ENCODE measurements at places on chromosomes 11 and 22.

DNA sequence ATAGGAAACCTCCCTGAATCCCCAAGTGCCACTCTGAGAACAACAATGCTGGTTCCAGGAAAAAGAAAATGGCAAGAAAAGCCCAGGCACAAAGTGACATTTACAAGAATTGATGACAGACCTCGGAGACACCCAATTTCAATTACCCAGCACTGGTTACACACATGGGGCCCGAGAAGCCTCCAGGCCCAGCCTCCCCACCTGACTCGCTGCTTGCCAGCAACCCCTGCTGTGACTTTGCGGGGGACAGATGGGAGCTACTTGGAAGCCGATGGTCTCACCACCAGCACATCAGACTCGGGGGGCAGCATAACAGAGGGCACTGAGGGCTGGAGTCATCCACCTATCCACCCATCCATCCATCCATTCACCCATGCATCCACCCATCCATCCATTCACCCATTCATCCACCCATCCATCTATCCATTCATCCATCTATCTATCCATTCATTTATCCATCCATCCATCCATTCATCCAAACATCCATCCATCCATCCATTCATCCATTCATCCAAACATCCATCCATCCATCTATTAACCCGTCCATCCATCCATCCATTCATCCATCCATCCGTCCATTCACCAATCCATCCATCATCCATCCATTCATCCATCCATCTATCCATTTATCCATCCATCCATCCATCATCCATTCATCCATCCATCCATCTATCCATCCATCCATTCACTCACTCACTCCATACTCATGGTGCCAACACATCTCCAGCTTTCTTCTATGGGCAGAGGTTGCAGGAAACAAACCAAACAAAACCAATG, 567.6 kb downstream of the BRD1 start:
- DNase-seq: no peak

DNA sequence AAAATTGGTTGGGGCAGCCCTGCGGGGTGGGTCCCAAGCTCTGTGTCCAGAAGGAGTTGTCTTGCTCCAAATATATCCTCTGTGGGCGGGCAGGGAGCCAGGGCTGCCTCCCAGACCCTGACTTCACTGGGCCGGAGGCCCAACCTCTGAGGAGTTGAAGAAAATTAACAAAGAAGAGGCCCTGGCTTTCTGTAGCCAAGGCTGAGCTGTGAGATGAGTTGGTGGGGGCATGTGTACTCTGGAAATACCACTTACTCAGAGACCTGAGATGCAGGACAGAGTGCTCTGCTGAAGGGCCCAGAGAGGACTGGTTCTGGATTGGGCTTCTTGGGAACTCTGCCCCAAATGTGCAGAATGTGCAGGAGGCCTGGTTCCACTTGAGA, 96.3 kb downstream of the SWAP70 start:
- peak; percentile 92 for DNase-seq

DNA sequence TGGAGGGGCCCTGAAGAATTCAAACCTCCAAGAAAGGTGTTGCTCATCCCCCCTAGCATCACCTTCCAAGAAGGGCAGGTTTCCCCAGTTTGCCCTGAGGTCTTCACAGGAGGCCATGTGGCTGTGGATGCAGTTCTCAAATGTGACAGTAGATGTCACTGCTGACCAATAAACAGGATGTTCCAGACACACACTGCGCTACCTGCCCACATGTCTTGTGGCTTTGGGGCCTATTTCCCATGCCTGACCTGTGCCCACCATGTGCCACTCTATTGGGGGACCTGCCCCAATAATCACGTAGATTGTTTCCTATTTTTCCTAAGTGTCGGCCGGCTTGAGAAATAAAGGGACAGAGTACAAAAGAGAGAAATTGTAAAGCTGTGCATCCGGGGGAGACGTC, 4.5 kb downstream of the GSTT2 start:
- DNase-seq: peak; percentile 65

- no peak for DNase-seq
Observed at GRCh38 chr11:61071208-61071681, 31.0 kb upstream of the CD5 start.

GRCh38 chr11:96943970-96944369, 554.2 kb downstream of the JRKL start:
- no peak for DNase-seq

DNA sequence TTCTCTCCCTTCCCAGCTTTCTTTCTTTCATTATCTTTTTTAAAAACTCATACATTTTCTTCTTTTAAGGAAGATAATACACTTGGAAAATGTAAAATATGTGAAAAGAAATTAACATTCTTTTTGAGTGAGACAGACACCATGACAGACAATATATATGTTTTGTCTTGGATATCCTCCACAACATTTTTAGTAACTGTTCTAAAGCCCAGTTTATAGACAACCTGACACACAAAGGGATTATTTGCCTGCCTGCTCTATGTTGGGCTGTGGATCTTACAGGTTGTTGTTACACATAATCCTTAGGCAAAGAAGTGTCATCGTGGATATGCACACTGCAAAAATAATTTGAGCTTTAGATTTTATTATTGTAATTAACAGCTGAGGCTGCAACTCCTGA, 301.4 kb upstream of the PDGFD start:
- DNase-seq: no peak

DNA sequence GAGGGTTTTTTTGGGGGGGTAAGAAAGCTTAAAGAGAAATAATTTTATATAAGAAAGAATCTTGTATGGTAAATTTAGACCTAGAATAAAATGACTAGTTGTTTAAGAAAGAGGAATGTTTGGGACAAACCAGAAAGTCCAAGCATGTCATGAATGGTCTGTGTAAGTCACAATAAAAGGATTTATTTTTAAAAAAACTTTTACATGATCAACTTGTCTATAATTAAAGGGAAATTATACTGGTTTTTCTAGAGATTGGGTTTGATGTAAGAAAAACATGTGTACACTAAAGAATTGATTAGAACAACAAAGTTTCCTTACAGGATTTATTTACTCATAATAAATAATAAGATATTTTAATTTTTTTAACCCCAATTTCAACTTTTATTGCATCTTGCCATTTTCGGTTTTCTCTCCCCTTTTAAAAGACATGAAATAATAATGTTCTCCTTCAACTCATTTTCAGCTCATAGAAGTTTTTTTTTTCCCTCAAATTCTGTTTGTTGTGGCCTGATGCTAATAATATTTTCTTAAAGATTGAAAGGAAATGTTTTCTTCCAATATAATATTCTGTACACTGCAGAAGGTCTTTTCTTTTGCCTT, 35.4 kb upstream of the INCENP start:
- no peak for DNase-seq

- DNase-seq: no peak
Observed at GRCh38 chr11:11115475-11115874, 237.6 kb downstream of the CSNK2A3 start.

DNA sequence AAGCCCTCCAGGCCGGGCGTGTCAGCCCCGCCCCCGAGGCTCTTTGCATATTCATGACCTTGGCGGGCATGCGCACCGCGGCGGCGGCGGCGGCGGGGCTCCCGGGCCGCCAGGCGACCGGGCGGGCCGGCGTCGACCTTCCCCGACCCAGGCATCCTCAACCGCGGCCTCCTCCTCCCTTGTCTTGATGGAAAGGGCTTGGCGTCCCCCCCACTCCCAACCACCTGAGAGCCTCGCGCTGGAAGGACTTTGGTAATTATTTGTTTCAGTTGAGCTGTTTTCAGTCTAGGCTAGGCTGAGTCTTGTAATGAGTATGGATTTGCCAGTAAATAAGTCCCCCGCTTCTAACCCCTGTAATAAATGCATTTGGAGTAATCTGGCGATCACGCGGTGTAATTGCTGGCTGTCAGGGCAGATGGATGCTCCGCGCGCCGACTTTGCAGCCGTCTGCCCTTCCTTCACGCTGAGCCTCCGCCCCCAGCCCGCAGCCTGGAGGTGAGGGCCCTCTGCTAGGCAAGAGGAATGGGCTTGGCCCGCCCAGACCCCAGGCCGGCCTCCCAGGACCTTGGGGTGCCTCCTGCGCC, 25.2 kb downstream of the FLRT1 start:
- peak; percentile 69 for DNase-seq

DNA sequence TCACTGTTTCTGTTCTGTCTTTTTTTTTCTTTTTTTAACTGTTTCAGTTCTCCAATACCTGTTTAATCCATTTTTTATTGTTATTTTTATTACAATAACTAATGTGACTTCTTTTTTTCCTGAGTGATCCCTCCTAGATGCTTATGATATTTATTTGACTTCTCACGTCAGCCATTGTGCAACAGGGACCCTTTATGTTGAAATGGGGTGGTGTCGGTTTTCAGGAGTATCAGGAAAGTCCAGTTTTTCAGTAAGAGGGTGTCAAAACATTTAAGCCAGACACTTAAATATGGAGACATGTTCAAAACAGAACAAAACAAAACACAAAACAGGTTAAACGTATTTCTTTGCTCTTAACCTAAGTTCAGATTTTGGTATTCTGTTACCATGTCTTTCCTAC, 418.8 kb downstream of the DYNC2H1 start:
- peak; percentile 19 for DNase-seq

DNA sequence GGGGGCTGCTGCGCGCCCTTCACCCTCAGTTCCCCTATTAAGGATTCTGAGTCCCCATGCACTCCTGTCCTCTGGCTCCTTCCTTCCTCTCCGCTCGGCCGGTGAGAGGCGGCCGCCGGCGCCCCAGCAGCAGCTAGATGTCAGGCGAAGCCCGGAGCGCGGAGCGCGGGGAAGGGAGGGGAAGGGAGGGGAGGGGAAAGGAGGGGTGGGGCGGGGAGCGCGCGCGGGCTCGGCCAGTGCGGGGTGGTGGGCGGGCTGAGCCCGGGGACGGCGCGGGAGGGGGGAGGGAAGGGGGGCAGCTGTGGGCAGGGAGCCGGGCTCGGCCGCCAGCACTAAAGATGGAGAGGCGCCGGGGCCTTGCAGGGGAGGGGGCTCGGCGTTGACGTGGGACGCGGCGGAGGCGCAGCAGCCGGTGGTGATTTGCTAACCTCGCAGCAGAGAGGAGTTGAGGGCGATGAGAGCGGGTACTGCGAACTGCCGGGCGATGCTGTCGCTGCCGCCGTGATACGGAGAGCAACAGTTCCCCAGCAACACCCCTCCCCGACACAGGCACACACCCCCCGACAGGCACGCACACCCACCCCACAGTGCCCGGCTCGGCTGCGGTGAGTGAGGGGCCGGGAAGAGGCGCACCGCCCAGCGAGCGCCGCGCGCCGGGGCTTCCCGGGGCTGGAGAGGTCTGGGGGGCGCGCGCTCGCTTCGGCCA, at the start of gene ZBTB16:
Gene ZBTB16, plus strand, starts transcription at position 434 of the 706 bp plus-strand sequence. CDS start 3,590 bp downstream, outside the sequence.
- DNase-seq: peak; percentile 90

GRCh38 chr11:128814856-128815705, 52.0 kb downstream of the KCNJ1 start:
- peak; percentile 96 for DNase-seq

- no peak for DNase-seq
Observed at GRCh38 chr11:69957849-69958248, 120.3 kb upstream of the ANO1 start.

GRCh38 chr11:130547761-130548490, 99.5 kb downstream of the ADAMTS15 start:
- DNase-seq: no peak

GRCh38 chr11:131365329-131365930, 5.0 kb upstream of the NTM start:
- DNase-seq: no peak

GRCh38 chr11:113240790-113241635, 73.4 kb upstream of the TTC12 start:
- peak; percentile 22 for DNase-seq

GRCh38 chr11:72091292-72091691, 10.6 kb downstream of the LRRC51 start:
- peak; percentile 85 for DNase-seq

DNA sequence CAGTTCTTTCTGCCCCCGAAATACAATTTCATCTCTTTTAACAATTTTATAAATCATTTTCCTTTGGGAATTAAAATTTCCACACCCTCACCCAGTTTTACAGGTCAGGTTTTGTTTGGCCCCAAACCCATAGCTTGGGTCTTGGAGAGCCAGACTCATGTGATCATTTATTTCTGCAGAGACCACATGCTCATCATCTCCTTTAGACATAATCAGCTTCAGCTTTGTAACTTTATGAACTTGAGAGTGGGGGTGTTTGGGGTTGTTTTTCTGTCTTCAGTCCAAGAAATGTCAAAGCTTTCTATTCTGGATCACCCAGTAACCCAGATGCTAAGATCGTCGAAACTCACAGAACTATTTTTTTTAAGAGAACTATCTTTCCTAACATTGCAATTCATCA, 70.9 kb downstream of the DBX1 start:
- no peak for DNase-seq

- no peak for DNase-seq
Observed at GRCh38 chr11:46450846-46451477, 59.4 kb upstream of the CHRM4 start.

GRCh38 chr11:11346303-11346702, 6.7 kb downstream of the CSNK2A3 start:
- DNase-seq: no peak

DNA sequence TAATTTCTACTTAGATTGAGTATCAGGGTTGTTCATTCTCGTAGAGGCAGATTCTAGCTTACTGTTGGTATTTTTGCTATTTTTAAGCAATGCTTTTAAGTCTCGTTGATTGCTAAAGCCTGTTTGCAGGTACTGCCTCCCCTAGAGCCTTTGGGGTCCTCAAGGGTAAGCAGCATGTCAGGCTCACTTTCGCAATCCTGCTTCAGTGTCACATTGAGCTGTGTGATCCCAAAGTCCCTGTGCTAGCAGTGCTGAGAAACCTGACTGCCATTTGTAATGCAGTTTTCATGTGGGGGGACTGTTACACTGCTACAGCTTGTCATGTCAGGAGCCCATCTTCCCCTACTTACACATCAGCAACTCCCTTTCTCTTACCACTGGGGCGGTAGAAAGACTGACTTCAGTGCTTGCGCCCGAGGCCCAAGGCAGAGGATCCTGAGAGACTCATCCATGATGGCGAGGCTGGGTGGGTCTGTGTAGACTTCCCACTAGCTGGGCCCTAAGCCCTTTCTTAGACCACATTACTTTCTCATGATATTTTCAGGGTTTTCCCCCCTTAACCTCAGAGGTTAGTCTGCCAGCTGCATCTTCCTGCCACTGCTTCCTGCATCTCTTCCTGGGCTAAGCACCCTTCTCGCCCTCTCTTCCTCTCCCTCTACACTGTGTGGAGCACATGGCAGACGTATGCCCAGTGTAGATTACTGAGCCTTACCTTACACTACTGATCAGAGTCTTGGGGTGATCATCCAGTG, 40.8 kb upstream of the ST14 start:
- DNase-seq: no peak
